COR-L47 (cell line): ENCODE measurements at places on chromosomes 5 and 9.

- no peak for DNase-seq
Measured at GRCh38 chr9:136587145-136587943, 41.5 kb upstream of the NOTCH1 start.

DNA sequence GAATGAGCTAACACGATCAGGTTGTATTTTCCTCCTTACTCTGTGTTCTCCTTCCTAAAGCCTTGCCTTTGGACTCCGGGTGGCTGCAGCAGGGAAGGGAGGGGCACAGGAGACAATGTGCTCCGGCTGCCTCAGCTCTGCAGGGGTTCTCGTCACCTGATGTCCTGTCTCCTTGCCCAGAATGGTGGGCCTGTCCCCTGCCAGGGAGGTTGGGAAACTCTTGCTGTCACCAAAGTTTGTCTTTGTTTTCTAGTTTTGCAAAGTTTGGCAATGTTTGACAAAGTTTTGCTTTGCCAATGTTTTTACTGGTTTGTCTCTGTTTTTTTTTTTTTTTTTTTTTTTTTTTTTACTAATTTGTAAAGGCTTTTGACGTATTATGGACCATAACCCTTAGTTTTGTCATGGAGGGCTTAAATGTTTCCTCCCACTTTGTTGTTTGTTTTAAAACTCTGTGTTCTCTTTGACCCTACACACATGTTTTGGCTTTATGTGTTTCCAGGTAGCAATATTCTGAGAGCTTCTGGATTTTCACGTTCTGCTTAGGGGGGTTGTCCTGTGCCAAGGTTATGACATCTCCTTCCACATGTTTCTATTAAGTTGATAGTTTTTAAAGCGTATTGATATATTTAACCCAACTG, 49.3 kb downstream of the GADD45G start:
- no peak for DNase-seq

DNA sequence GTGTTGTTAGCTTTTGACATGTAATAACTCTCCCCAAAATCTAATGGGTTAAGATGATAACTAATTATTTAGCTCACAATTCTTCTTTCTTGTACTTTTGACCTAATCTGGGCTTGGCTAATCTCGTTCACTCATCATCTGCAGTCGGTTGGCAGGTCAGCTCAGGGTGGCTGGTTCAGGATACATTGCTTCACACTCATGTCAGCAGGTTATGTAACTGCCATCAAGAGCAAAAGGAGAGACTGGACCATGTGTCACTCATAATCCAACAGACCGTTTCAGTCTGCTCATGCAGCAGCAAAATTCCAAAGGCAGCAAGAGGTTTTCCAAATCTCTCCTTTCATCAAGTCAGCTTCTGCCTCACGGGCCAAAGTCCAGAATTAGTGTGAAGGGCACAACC, 998.4 kb upstream of the CTNND2 start:
- DNase-seq, result no peak

DNA sequence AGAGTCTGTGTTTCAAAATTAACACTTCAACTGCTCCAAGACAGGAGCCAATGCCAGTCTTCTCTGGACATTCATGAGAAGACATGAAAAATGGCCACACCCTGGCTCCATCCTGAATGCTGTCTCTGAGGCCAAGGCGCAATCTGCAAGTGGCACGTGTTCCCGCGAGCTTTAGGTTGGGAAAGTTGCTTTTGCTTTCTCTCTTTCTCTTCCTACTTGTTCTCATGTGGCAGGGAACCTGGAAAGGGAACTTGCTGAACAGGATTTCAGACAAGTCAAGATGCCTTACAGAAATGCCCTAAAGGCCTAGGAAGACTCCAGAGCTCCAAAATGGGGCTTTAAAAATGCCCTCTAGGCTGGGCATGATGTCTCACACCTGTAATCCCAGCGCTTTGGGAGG, 91.9 kb upstream of the OTULINL start:
- no peak for DNase-seq

DNA sequence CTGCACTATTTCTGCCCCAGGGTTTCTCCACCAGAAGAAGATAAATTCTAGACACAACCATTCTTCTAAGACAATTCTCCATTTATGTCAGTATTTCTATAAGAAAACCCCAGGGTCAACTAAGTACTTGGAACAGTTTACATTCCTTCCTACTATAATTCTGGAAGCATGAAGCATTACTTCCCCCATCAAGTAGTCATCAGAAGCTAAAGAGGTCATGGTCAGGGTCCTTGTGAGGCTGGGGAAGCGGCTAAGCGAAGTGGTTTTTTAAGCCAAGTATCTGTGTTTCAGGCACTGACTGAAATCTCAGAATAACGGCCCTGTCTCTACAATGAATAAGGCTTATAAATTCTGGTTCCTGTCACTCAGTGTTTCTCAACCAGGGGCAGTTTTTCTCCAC, 197.8 kb downstream of the GLIS3 start:
- DNase-seq, result no peak
